ENCODE measurements at places on chromosomes 1 and 21. TPM values are rescaled to one million over a fixed set of nuclear protein-coding genes. Genes with fewer than 3 reads are reported as not detected.

DNA sequence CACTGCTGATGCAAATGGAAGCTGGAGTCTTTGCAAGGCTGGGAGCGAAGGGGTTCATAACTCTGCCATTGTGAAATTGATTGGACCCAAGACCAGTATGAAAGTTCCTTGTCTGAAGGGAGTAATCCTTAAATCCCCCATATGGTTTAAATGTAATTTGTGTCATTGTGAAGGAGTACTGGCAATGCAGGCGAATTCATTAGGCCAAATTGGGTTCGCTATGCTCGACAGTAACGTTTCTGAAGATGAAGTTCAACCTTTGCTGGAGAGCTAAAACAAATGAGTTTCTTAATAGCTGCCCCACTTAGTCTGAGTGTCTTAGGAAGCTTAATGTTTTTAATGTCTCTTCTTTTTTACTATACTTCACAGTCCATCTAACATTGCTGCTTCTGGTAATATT, 27.5 kb downstream of the PGM1 start:
- DNase-seq, result no peak

- DNase-seq, result peak; percentile 44
Measured at GRCh38 chr21:45138199-45139002, 64.0 kb downstream of the ADARB1 start.

DNA sequence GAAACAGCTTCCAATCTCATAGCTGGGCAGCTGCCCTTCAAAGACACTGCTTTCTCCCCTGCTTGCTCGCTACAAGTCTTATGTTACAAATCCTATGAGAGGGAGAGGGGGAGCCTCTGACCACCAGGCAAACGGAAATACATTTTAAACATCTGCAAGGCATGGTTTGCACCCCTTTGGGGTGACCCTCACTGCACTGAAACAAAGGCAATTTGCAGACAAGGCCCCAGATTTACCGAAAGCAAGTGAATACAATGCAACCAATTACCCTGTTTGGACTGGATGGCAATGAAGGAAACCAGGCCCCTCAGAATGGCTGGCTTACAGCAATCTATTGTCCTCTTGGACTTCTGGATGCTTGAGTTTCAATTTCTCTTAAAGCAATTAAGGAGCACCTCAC, 11.8 kb upstream of the ATP13A2 start:
- no peak for DNase-seq

GRCh38 chr1:176436251-176436650, 26.7 kb upstream of the PAPPA2 start:
- DNase-seq, result no peak

DNA sequence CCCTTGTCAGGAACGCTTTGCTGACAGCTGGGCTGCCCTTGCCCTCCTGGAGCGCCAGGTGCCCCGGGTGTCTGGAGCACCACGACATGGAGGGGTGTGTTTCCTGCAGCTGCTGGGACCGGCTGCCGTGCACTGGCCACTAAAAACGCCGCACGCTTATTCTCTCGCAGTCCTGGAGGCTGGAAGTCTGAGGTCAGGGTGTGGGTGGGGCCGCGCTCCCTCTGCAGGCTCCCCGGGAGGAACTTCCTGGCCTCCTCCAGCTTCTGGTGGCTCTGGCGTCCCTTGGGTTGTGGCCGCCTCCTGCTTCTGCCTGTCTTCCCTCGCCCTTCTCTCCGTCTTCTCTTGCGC, 28.0 kb upstream of the PLCH2 start:
- no peak for DNase-seq

- no peak for DNase-seq
Measured at GRCh38 chr1:15341634-15342407, 67.9 kb upstream of the EFHD2 start.

GRCh38 chr1:31621847-31622730, 4.6 kb downstream of the HCRTR1 start:
- DNase-seq, result no peak

DNA sequence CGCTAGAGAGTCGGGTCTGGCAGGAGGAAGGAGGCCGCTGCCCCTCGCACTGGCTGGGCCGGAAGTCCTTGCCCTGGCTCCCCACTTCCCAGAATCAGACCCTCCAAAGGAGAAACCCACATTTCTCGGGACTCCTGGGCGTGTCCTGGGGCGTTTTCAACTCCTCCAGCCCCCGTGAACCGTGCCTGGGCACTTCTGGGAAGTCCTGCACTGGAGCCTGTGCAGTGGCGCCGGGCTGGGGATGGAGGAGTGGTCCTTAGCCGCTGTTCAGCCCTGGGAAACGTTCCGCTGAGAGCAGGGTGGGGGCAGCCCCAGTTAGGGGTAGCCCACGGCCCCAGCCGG, 3.0 kb downstream of the IGSF21 start:
- no peak for DNase-seq

- DNase-seq, result no peak
Measured at GRCh38 chr1:184289825-184290550, 96.8 kb upstream of the C1orf21 start.

GRCh38 chr1:173421286-173421685, 55.8 kb upstream of the PRDX6 start:
- DNase-seq, result no peak

DNA sequence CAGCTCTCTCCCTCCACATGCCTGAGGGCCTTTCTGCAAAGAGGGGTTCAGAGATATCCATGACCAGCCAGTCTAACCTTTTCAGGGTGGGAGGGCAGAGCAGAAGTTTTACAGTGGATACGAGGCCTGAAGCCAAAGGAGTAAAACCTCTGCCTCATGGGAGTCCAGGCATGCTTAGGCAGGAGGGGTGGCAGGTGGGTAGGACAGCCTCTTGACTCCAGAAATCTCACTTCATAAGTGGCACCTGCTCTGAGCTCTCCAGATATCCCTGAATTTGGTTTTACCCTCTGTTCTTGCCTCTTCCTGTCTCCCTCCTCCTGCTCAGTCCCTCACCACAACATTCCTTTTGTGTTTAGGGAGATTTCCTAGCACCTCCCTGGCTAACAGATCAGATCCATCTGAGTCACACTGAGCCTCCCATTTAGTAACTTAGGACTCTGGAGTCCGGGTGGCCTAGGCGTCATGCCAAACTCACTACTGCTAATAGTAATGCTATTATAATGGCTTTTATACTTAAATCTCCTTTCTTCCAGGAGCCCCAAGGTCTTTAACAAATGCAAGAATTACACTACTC, 201.0 kb downstream of the HS2ST1 start:
- no peak for DNase-seq

DNA sequence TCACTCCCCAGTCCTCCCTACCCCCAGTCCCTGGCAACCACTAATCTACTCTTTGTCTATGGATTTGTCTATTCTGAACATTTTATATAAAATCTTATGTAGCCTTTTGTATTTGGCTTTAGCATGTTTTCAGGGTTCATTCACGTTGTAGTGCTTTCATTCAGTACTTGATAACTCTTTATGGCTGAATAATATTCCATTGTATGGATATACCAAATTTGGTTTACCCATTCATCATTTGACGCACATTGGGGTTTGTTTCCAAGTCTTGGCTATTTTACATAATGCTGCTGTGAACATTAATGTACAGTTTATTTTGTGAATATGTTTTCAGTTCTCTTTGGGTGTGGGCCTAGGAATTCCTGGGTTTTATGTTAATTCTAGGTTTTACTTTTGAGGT, 2.6 kb downstream of the KDM1A start:
- DNase-seq, result no peak

- DNase-seq, result peak; percentile 56
Measured at GRCh38 chr1:225911191-225912130, 12.6 kb downstream of the PYCR2 start.

- DNase-seq, result no peak
Measured at GRCh38 chr1:56535362-56535761, 44.0 kb downstream of the PLPP3 start.

DNA sequence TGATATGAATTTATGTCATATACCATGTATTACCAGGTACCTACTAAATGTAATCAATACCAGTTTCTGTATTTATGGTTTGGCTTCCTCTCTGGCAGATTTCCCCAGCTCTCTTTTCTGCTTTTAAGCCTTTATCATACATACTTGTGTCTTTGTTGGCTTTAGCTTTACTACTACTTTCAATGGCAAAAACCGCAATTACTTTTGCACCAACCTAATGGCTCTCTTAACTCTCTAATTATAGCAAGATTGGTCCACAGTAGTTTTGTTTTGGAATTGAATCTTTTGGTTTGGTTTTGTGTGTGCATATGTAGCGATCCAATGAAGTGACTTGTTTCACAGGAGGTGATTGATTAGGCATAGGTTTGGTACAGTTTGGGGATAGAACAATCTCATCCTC, 93.6 kb downstream of the ATG4C start:
- DNase-seq, result no peak

- DNase-seq, result no peak
Measured at GRCh38 chr21:41832596-41833496, 46.3 kb downstream of the PRDM15 start.

DNA sequence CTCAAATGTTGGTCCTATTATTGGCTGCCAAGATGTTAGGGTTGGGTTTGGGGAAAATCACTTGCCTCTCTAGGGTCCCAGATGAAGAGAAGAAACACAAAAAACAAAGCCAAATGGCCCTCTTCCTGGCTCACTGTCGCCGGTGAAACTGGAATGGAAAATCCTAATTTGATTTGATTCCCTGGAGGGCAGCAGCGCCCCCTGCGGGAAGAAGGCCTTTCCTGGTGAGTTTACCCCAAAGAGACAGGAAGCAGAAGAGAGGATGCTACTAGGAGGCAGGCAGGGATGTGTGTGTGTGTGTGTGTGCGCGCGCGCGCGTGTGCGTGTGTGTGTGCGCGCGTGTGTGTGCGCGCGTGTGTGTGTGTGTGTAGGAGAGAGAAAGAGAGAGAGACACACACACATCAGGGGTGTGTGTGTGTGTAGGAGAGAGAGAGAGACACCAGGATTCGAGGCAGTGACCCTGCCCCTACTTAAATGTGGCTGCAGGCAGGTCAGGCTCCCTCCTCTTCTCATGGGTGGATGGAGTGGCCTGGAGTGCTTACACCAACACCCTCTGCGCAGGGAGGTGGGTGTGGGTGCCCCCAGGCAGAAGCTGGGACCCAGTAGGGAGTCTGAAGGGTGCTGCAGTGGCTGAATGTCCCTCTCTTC, 3.1 kb upstream of the SELENON start:
- peak; percentile 73 for DNase-seq

GRCh38 chr1:60762911-60763310, 319.4 kb upstream of the NFIA start:
- DNase-seq, result no peak

GRCh38 chr1:201488830-201489589, 17.9 kb downstream of the CSRP1 start:
- no peak for DNase-seq

DNA sequence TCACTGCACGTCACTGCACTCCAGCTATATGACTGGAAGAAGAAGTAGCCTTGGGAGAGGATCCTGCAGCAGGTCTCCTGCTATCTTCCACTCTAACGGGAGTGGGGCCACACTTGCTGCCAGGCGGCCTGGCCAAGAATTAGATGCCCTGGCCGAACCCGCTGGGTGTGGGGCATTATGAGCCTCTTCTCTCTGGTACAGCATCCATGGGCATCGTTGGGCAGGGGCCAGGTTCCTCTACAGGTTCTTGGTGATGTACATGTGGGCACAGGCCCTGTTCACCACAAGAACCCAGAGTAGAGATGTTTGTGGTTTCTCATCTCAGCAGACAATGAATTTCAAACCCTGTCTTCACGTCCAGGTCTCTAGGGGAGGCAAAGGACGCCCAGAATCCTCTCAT, 370.5 kb downstream of the NPHP4 start:
- no peak for DNase-seq

GRCh38 chr1:45512641-45513054, 9.0 kb downstream of the PRDX1 start:
- no peak for DNase-seq

- DNase-seq, result no peak
Measured at GRCh38 chr1:9413071-9413876, 120.6 kb downstream of the SPSB1 start.

DNA sequence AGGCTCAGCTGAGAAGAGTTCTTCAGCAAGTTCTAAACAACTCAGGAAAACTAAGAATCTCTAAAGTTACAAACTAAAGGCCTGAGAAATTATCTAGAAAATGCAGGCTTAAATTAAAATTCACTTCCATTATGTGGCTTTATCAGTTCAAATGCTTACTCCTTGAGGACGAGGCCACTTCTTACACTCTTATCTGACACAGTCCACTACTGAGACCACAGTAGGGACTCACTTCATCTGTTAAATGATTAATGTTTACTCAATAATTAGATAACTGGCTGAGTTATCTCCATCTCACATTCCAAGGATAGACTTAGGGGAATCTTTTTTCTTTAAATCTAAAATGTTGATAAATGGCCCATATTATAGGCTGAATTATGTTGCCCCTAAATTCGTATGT, 1.6 kb downstream of the C1orf141 start:
- DNase-seq, result no peak

DNA sequence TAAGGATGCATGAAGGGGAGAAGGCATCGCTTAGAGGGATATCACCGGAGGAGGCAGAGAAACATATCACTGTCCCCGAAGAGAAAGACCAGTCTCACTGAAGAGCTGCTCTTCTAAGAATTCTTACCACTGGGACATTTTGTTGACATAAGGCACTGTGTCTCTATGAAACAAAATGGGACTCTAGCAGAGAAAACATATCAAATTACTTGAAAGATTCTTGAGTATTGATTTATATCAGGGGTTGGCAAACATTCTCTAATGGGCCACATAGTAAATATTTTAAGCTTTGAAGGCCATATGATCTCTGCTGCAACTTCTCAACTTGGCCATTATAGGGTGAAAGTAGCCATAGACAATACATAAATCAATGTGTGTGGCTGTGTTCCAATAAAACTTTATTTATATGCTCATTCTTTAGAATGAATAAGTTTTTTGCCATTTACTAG, 41.0 kb upstream of the GREM2 start:
- no peak for DNase-seq

GRCh38 chr1:11727119-11727518, 8.8 kb upstream of the AGTRAP start:
- no peak for DNase-seq

DNA sequence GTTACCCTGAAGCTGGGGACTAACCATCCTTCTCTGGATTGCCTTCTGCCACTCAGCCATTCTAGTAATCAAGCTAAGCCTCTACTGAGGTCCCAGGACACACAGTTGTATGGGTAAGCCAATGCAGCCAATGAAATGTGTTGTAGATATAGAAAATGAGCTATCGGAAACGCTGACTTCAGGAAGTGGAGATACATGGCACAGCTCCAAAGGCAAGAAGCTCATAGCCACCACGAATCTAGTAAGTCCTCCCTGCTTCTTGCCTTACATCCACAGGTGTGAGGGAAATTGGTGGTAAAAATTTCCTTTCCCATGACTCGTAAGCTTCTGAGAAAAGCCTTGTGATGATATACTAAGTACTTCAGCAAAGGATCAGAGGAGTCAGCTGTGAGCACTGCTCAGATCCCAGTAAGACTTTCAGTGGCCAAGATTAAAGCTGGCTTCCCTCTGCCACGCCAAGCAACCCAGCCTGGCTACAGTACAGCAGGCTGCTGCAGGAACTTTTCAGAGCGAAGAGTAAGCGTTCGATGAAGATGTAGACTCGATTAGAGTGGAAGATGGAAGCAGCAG, 117.7 kb downstream of the SIM2 start:
- no peak for DNase-seq

ST6GALNAC5 gene
- 60.7 TPM for total RNA-seq

RYR2 gene
- total RNA-seq, result 29.8 TPM

ATAD3C gene
- total RNA-seq, result not detected

FCRL6 gene
- total RNA-seq, result not detected

HIVEP3 gene
- 12.6 TPM for total RNA-seq

IVL gene
- not detected for total RNA-seq
